ENCODE measurements at places on chromosomes 2 and 18.

- DNase-seq: no peak
These were observed 336.5 kb downstream of the MEIS1 start for GRCh38 chr2:66771359-66771976.

GRCh38 chr2:11056614-11057013 is 98.7 kb upstream of the SLC66A3 start:
- DNase-seq: no peak

GRCh38 chr2:128557831-128558241 is 239.2 kb upstream of the HS6ST1 start:
- no peak for DNase-seq

- DNase-seq: no peak
These were observed 683.8 kb downstream of the IRS1 start for GRCh38 chr2:226115832-226116200.

GRCh38 chr2:46772500-46772899 is 143.1 kb downstream of the MCFD2 start:
- no peak for DNase-seq

DNA sequence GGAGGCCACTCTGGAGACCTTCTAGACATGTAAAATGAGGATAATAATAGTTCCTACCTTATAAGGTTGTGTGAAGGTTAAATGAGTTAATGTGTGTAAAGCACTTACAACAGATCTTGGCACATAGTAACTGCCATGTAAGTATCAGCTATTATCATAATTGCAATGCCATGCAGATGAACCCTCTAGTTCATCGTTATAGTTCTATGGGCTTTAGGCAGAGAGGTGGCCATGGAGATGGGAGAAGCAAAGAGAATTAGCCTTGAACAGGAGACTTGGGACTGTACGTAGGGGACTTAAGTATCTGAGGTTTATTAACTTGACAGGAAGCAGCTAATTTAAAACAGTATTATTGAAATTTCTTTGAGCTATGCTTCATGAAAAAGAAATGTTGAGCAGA is 151.8 kb downstream of the PIK3C3 start:
- DNase-seq: no peak

All from caudate nucleus (tissue), 63 donors.